ENCODE measurements at places on chromosomes 2 and 18.

- DNase-seq, result no peak
Observed at GRCh38 chr18:23675896-23676295, 13.2 kb upstream of the ANKRD29 start.

DNA sequence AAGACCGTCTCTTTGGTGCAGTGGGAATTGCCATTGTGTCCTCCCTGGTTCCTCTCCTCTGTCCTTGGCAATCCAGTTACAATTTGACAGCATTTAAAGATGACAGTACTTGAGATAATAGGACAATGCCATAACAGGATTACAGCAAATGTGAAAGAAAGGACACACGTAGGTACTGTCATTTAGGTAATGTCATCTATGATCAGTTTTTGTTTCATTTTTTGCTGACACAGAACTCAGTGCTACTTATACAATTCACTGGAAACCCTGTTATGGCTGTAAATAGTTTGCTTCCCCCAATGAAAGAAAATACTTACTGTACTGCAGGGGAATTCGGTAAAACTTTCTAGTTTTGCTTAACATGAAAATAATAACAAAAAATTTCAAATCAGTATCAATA lies 65.2 kb downstream of the BCL11A start:
- DNase-seq, result no peak

- DNase-seq, result no peak
Observed at GRCh38 chr2:192194265-192194865, 368 bp downstream of the TMEFF2 start.

- no peak for DNase-seq
Observed at GRCh38 chr2:121390082-121390692, 105.2 kb upstream of the TFCP2L1 start.

GRCh38 chr2:119260646-119261492 lies 37.2 kb downstream of the STEAP3 start:
- DNase-seq, result no peak
